ENCODE measurements at places on chromosomes 2 and 18.

DNA sequence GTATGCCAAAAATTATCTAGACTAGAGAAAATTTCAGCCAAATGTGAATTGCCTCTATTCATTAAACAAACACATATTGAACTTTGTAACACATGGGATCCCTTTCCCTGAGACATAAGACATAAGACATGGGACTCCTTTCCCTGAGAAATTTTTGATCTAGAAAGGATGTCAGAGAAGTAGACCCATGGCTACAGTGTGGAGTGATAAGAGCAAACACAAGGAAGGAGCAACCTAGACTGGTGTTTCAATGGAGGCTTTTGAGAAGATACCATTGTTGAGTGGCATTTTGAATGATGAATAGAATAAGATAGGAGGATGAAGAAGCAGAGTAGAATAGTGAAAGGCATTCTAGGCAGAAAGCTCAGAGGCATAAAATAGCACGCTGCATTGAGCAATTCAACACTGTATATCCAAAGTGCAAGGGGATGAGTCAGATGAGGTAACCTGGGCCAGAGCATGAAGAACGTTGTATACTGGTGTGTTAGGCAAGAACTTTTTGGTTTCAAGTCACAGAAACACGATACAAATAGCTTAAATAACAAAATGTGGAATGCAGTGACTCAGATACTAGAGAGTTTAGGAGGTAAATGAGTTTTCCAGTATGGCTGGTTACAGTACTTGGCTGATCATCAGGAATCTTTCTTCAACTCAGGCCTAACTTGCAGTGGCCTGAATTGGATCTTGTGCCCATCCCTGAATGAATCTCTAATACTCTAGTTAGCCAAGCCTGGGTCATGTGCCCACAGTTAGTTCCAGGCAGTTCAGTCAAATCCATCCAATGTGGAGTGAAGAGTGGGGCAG is 129.8 kb upstream of the TANK start:
- no peak for DNase-seq

GRCh38 chr2:143440411-143441012 is 311.3 kb downstream of the ARHGAP15 start:
- DNase-seq = no peak

GRCh38 chr2:240613781-240614180 is 11.5 kb upstream of the GPR35 start:
- DNase-seq = no peak

- DNase-seq = peak; percentile 7
These were observed 1.1 kb upstream of the FZD5 start for GRCh38 chr2:207770602-207771404.

DNA sequence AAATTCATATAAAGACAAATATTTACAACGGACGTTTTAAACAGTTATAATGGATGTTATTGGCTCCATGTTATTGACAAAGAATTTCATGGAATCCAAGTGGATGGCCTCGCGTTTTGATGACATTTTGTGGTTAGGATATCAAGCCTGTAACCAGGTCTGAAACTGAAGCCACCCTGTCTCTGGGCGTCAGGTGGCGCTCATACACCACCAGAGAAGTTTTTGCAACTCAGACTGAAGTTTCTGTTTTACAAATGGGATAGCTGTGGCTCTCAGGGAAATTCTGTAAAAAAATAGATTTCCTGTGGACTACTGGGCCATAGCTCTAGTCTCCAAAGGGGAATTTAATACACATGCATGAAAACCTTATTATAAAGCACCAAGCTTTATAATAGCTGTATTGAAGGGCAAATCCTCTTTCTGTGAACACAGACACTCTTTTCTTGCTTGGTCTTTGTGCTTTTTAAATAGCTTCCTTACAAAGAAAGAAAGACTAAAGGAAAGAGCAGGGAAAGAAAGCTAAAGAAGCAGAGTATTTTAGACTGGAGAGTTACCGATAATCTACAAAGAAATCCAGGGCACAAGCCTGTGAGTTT is 86.7 kb downstream of the C18orf54 start:
- peak; percentile 21 for DNase-seq

DNA sequence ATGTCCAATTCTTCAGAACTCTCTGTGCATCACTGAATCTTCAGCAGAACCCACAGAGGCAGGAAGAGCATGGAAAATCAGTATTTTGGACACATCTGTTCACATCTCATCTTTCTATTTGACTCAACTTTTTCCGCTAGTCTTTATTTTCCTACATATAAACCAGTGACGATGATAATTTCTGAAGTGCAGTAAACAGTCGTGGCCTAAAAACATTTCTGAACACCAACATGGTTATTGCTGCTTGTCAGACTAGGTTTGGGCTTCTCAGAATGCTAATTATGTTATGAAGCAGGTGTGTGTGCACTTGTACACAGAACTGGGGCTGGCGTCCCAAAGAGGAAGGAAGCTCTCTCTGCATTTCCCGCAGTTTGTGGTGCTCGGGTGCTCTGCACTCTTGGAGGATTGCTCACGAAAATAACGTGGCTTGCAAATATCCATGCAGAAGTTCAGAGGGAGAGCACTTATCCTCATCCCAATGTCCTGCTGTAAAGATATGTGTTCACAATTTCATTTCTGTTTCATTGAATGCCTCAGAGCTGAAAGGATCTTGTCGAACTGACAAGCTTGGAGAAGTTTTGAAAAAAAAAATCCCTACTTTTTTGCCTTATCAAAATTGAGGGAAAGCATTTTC is 50.8 kb downstream of the EDAR start:
- no peak for DNase-seq

DNA sequence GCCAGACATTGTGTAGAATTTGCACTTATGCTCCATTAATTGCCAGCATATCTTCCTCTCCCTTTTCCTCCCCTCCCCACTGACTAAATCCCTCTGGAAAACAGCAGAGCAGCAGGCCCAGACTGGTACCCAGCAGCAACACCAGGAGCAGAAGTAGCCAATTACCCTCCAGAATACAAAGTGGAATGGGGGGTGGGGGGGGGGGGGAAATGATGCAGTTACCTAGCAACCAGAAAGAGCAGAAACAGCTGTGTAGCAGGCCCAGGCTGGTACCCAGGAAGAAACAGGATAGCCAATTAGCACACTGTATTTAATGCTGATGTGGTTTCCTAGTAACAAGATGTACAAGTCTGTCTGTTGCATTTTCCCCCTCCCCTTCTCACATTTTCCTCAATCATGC is 52.3 kb downstream of the KLF7 start:
- DNase-seq = no peak

GRCh38 chr2:156356014-156356754 is 23.7 kb upstream of the NR4A2 start:
- DNase-seq = no peak

- DNase-seq = no peak
These were observed 245.6 kb downstream of the FAM210A start for GRCh38 chr18:13480571-13481255.

GRCh38 chr18:11323359-11323819 is 174.0 kb upstream of the PIEZO2 start:
- no peak for DNase-seq

GRCh38 chr2:14235667-14236066 is 396.9 kb upstream of the LRATD1 start:
- DNase-seq = no peak

DNA sequence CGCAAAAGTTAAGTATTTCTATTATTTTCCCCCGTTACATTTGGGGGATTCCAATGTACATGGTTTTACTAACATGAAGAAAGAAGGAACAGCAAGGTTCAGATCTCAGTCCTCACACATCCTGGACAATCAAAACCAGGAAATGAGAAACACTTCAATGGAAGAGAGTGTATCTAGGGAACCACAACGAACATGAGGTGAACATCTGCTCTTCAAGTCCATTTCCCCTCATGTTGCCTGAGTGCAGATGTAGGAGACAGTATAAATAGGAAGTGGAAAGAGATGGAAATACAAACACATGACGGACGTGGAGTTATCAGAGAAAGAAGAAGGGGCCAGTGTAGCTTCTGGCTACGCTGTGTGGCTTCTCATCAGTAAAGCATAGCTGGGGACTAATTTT is 52.6 kb downstream of the CHN1 start:
- no peak for DNase-seq

- no peak for DNase-seq
These were observed 299.1 kb upstream of the SLC14A2 start for GRCh38 chr18:45316127-45316526.

DNA sequence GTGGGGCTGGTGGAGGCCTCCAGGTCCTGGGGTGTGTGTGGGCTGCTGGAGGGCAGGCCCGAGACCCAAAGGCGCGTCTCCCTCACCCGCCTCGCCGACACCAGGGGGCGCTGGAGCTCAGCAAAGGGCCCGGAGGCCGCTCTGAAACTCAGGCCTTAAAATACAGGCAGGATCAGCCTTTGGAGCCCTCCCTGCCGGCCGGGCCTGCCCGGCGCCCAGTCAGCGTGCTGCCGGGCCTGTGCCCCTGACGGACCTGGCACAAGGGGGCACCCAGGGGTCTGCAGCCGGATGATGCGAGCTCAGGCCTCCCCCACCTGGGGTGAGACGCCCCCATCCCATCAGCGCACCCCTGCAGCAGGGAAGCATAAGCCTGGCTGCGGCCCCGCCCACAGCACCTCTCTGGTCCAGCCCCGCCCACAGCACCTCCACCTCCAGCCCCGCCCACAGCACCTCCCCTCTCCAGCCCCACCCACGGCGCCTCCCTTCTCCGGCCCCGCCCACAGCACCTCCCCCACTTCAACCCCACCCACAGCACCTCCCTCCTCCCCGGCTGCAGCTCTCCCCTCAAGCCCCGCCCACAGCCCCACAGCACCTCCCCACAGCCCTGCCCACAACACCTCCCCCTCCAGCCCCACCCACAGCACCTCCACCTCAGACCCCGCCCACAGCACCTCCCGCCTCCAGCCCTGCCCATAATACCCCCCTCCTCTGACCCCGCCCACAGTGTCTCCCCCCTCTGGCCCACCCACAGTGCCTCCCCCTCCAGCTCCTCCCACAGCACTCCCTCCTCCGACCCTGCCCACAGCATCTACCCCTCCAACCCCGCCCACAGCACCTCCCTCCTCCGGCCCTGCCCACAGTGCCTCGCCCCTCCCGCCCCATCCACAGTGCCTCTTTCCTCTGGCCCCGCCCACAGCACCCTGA is 92.8 kb upstream of the OTOS start:
- peak; percentile 72 for DNase-seq

GRCh38 chr2:62928015-62928414 is 122.6 kb upstream of the OTX1 start:
- DNase-seq = no peak

- no peak for DNase-seq
These were observed 12.0 kb downstream of the RUFY4 start for GRCh38 chr2:218081063-218081462.

DNA sequence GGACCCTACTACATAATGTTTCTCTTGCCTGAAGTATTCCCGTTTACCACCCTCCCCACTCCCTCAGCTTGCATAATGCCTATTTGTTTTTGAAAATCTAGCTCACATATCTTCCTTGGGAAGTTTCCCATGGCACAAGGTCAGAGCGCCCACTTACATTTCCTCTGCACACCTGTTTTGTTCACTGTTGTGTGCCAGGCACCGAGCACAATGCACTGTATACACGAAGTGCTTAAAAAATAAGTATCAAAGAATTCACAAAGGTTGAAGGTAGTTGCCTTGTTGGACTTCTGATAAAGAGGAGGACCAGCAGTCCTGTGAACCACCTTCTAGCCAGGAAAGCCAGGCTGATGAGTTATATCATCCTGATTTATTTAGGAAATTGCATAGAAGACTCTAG is 16.8 kb upstream of the RHOB start:
- DNase-seq = no peak

- DNase-seq = no peak
These were observed 5.7 kb downstream of the ANTXR1 start for GRCh38 chr2:69018678-69019095.

DNA sequence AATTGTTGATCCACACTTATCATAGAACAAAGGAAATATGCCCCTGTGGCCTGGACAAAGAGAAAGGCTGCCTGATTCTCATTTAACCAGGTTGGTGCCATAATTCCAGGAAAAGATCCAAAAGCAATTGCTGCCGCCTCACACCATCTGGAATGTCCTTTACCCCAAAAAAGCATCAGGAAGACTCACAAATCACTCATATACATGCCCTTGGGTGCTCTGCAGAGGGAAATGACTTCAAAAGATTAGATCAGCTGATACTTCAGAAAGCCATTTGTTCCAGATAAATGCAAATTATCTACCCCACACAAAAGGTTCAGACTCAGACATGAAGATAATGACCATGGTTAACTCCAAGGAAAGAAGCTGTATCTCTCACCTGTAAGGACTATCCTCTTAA is 285.8 kb downstream of the C1D start:
- no peak for DNase-seq

GRCh38 chr18:32299484-32299883 is 109.6 kb downstream of the MEP1B start:
- no peak for DNase-seq

DNA sequence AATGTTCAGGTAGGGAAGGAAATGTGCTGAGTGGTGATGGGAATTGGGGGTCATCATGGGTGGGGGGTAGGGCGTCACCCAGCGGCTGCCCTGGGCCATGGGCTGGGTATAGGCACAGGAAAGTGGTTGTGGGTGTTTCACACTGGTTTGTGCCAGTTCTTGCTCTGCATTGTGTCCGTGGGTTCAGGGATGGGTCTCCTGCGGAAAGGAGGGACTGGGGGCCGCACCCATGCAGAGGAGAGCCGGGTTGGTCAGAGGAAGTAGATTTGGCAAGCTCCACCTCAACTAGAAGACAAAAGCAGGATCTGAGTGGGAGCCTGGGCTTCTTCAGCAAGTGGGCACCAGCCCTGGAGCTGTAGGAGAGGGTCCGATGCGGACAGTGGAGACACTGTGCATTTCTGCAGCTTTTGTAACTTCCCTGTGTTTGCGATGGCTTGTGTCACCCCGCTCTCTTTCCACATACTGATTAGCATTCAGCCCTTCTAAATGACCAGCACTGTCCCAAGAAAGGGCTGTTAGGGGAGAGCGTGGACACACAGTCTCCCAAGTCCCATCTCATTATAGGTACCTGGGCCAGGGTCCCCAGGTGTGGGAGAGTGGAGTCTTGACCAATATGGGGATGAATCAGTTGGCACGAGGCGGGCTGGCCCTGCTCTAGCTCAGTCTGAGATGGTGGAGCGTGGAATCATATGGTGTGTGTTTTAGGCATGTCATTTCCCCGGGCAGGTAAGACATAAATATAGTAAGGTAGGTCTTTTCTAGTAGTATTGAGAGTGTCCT is 67.2 kb downstream of the LRRFIP1 start:
- DNase-seq = no peak

GRCh38 chr2:211132046-211132445 is 575.6 kb downstream of the CPS1 start:
- no peak for DNase-seq

- no peak for DNase-seq
These were observed 86.2 kb downstream of the METTL8 start for GRCh38 chr2:171347591-171348032.

DNA sequence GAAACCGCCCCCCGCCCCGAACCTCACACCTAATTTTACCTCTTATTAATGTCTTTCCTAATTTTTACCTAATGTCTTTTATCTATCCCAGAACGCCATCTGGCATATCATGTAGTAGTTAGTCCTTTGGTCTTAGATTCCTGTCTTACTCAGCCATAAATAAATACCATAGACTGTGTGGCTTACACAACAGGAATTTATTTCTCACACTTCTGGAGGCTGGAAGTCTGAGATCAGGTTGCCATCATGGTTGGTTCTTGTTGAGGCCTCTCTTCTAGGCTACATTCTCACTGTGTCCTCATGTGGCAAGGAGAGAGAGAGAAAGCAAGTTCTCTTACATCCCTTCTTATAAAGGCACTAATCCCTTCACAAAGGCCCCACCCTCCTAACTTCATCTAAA is 46.8 kb downstream of the RHBDD1 start:
- DNase-seq = no peak

Data from activated naive CD4-positive, alpha-beta T cell treated with Interleukin-2 at 50 U/mL for 16 hours (primary cell).